ENCODE measurements at places on chromosomes 4 and X. TPM values are rescaled to one million over a fixed set of nuclear protein-coding genes. Genes with fewer than 3 reads are reported as not detected.

DNA sequence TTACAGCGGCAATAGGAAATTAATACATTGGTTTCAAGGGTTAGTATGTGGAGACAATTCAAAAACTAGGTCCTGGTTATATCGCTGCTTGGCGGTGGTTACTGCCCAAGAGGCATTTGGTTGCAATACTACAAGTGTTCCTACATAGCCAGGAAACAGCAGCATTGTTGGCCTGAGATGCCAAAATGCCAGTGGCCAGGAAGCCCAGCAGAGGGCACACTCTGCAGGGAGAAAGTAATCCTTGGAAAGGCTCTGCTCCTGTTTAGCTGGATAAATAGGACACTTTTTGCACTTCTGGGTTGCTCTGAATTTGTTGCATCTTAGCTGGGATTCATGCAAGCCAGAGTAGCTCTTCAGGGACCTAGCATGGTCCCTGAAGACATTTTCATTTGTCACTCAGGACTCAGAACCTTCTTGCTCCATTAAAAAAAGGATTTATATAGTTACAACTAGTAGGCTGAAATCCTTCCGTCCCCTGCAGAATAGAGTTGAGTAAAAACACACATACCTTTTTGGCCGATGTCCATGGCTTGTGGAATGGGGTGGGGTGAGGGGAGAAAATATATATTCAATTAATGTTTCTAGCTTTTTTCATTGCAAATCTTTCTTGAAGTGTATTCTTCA, 8.1 kb upstream of the GPR119 start:
- peaks cover 10% of the 10 kb centered on the region for H3K27me3 ChIP-seq
- H3K4me1 ChIP-seq = no peaks in the 10 kb centered on the region
- DNase-seq = peak; percentile 45
- no peaks in the 10 kb centered on the region for H3K36me3 ChIP-seq
- H3K27ac ChIP-seq = no peak overlapping the region

The NPY2R gene
- not detected for total RNA-seq

The YY2 gene
- 0.72 TPM for total RNA-seq

The NDNF gene
- under 0.01 TPM for total RNA-seq

The USP17L30 gene
- not detected for total RNA-seq

The TMEM35A gene
- total RNA-seq = 12.8 TPM

All from IMR-90 (cell line).